Fibroblast of the aortic adventitia (primary cell): ENCODE measurements at places on chromosomes 6 and 20. TPM values are rescaled to one million over a fixed set of nuclear protein-coding genes. Genes with fewer than 3 reads are reported as not detected.

The CST4 gene
- total RNA-seq: not detected in 2 replicates

The TSBP1 gene
- total RNA-seq: not detected in 2 replicates

The EYA4 gene
- total RNA-seq: 1.1 and 5.7 TPM in 2 replicates

The FERMT1 gene
- 2.9 and 8.8 TPM in 2 replicates for total RNA-seq

The CYP39A1 gene
- 0.63 and 4.7 TPM in 2 replicates for total RNA-seq

The RBM24 gene
- total RNA-seq: 0.65 and 1.9 TPM in 2 replicates

The CCDC170 gene
- total RNA-seq: 0.09 and 0.82 TPM in 2 replicates

The ADGRF1 gene
- total RNA-seq: not detected in 2 replicates

The HAO1 gene
- total RNA-seq: not detected in 2 replicates

The NCOA6 gene
- total RNA-seq: 11.3 and 14.3 TPM in 2 replicates

The PTP4A1 gene
- 9.6 and 46.1 TPM in 2 replicates for total RNA-seq

The JPH2 gene
- total RNA-seq: under 0.01 and 0.82 TPM in 2 replicates

The DDAH2 gene
- total RNA-seq: 70.5 and 223 TPM in 2 replicates

The MUC21 gene
- total RNA-seq: not detected in 2 replicates

The LRFN2 gene
- total RNA-seq: not detected in 2 replicates

The HLA-DPB1 gene
- 0.27 and 3.8 TPM in 2 replicates for total RNA-seq

The LRRN4 gene
- total RNA-seq: 0.09 TPM in 1 of 2 replicates, not detected in the other

The OVOL2 gene
- total RNA-seq: not detected in 2 replicates

The MTO1 gene
- total RNA-seq: 33.5 and 36.9 TPM in 2 replicates

The OOEP gene
- not detected in 2 replicates for total RNA-seq

The CRIP3 gene
- total RNA-seq: not detected in 2 replicates

The DAAM2 gene
- total RNA-seq: 3.4 and 11.5 TPM in 2 replicates

The TBX18 gene
- 16.1 and 27.1 TPM in 2 replicates for total RNA-seq
